ENCODE measurements at places on chromosomes 13 and 19. TPM values are rescaled to one million over a fixed set of nuclear protein-coding genes. Genes with fewer than 3 reads are reported as not detected.

Gene C19orf67
- polyA plus RNA-seq, result 0.13 TPM

Gene CLEC17A
- polyA plus RNA-seq, result 0.15 TPM

- DNase-seq, result no peak
These were observed 70.7 kb downstream of the FOXO1 start for GRCh38 chr13:40595693-40596092.

DNA sequence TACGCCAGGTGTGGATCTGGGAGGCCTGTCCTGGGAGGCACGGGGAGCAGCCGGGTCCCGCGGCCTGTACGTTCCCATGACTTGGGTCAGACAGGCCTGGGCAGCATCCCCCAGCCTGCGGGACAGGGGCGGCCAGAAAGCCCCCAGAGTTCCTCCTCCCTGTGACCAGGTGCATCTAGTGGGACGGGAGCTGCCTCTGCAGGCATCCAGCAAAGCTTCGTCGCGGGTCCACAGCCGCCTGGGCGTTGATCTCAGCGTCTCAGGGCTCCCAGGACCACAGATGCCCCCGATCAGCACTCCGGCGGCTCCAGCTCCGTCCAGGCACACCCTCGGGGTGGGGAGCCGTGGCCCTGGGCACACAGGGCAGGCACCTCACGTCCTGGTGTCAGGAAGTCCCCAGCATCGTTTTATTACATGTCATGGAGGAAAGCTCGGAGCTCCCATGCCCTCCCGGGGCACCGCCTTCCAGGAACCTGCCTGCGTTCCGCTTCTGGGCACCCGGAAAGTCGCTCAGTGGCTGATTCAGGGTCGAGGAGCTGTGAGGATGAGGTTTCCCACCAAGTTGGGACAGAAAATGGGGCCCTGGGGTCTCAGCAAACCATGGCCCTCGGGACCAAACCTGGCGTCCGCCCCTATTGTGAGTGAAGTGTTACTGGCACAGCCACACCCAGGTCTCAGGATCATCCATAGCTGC, 1.5 kb upstream of the GZMM start:
- no peak for DNase-seq

GRCh38 chr13:43009506-43009905, 13.9 kb upstream of the DNAJC15 start:
- no peak for DNase-seq

GRCh38 chr13:37918751-37919150, 49.2 kb upstream of the TRPC4 start:
- DNase-seq, result no peak

DNA sequence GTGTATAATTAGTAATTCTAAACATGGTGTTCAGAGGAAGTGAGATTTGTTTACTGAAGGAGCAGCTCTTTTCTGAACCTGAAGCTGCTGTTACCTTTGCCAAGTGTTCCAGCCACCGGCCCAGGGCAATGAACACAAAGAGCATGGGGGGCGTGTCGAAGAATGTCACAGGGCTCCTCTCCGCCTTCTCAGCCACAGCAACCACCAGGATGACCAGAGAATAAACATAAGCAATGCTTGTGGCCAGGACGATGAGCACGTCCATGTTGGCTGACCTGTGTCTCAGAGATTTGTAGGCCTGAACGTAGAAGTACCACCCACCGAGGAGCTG, 53.1 kb downstream of the ATP7B start:
- no peak for DNase-seq

- DNase-seq, result peak; percentile 21
These were observed 881.1 kb downstream of the PCDH9 start for GRCh38 chr13:66348745-66349690.

- DNase-seq, result no peak
These were observed 66.6 kb downstream of the GGACT start for GRCh38 chr13:100521851-100522617.

GRCh38 chr19:28213470-28214082, 999.4 kb downstream of the UQCRFS1 start:
- no peak for DNase-seq

GRCh38 chr19:3121396-3121795, 14.4 kb upstream of the GNA15 start:
- DNase-seq, result no peak

DNA sequence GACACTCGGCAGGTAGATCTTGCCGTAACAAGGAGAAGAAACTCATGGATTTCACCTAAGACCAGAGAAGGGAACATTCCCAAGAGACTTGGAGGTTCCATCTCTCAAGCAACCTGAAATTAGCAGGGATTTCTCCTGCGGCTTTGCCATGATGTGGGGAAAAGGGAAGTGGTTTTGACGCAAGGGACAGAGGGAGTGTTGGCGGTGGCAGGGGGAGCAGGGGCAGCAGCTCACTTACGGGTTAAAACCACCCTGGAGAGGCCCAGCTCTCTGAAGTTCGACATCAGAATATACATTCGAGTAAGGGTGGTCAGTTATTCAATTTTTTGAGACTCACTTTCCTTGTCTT, 76.1 kb upstream of the POMP start:
- no peak for DNase-seq

Data from right lung (tissue), 10 donors.